Myocyte (in vitro differentiated cells): ENCODE measurements at places on chromosomes 2 and 18.

GRCh38 chr2:126831234-126832005, 67.3 kb upstream of the TEX51 start:
- DNase-seq = peak; percentile 8

- DNase-seq = no peak
Measured at GRCh38 chr2:43230351-43230885, 4.0 kb upstream of the ZFP36L2 start.

DNA sequence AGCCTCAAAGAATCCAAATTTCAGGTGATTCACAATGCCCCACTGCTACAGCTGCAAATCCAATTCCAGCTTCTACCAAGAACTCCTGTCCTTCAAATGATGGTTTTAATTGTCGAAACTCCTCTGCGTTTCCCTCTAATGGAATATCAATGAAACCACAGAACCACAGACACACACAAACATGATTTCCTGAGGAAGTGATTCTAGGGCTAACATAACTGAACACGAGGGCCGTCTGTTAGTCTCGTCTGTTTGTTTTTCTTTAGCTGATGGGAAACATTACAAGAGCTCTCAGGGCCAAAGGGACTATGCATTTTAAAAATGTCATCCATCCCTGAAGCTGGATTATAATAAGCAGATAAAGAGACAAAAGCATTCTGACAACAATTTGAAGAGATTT, 59.4 kb downstream of the RNF152 start:
- DNase-seq = peak; percentile 27

DNA sequence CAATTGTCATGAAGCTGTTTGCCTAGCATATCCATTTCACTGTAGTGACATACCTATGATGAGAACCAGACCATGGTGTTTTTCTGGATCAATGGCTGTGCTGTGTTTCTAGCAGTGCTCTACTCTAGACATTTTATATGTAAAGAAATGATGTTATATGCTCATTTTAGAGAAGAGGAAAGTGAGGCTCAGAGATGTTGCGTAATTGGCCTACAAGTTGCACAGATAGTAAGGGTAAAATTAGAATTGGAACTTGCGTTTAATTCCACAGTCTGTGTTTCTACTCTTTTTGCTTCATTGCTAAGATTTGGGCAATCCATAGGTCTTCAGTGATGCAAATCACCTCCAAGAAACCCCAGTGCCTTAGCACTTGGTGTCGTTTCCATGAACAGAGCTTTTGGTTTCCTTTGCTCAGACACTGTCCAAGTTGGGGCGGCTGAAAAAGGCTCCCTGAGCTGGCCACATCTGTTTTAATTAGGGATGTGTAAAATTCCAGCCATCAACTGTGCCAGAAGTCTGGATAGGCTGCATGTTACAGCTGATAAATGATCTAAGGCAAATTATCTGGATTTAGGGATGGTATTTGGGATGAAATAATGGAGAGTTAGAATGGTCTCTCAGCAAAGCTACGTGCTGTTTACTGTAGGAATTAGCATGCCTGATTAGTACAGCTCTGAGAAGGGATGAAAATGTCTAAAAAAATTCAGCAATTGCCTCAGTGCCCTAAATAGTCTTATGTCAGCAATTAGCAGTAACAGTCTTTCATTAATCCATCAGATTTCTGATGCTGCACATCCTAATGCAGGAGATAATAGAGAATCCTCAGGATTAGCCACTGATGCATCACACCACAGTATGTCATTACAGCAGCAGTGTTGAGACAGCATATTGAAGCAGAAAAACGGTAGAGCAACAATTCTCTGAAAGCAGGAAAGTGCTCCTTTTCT, 65.3 kb downstream of the PTPRM start:
- DNase-seq = no peak

DNA sequence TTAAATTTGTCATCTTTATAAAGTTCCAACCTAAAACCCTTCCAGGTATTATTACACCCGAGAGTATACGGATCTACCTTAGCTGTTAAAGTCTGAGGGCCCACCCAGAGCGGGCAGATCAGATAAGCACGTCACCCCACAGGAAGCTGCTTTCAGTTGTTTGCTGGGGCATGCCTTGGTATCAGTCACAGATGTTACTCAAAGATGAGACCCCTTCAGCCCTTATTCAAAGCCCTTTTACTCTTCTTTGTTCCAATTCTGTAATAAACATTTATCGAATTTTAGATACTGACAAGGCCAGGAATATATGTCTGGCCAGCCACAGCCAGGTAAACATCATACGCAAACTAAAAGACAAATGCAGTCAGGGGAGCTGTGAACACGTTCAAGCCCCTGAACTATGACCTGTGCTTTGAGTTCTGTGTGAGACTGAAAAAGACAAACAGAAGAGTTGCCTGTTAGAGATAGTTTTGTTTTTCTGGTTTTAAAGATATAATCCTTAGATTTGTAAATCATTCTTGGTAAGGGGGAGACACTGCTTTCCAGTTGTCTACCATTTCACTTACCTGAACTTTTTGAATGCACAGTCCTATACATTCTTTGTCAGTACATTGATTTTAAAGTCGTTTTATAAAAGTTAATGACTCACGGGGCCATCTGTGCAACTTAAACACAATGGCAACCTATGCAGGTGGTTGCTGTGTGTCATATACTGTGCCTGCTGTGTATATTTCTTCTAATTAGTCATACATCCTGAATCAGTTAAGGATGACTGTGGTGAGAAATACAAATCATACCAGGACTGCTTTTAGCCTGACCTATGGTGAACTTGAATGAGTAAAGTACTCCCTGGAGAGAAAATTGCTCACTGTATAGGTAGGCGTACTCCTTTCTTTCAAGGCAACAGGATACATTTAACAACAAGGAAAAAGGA, 100.5 kb upstream of the ITPRID2 start:
- DNase-seq = peak; percentile 57

DNA sequence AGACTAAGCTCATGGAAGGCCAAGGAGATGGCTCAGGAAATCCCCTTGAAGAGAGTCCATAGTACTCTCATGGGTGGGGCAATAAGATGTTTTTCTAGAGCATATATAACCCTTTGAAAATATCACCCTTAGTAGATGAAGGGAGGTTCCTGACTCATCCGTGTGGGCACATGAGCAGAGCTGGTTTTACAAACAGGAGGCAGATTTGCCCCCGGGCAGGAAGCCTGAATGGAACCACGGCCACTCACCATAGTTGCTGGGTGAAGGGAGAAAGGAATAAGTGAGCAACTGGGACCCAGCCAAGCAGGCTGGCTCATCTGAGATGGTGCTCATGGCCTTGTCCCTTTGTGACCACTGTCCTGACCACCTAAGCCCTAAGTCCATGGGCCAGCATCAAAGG, 29.0 kb upstream of the MAPRE3 start:
- DNase-seq = no peak

DNA sequence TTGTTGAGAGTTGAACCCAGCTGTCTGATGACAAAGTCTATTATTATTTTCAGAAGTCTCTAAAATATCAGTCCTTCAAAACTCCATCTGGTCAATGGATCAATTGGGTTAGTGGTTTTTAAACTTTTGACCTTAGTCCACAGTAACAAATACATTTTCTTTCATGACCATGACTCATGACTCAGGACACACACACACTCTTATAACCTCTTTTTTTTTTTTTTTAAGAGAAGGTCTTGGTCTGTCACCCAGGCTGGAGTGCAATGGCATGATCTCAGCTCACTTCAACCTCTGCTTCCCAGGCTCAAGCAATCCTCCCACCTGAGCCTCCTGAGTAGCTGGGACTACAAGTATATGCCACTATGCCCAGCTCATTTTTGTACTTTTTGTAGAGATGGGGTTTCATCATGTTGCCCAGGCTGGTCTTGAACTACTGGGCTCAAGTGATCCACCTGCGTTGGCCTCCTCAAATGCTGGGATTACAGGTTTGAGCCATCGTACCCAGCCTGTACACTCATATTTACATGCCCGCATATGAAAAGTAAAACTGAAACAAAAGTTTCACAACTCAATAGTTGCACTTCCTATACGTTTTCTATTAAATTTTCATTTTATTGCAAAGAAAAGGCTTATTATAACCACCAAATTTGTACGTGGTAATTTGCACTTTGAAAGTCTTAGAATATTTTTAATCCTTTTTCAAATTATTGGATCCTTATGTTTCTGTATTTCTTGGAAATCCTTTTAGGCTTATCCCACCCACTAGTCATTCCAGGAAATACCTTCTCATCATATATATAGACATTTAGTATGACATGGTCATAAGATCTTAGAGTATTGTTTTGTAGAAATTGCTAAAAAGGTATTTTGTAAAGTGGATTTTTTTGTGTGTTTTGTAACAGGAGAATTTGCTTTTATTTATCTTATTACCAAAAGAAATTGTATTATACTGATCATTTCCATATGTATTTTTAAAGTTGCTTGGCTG, 199.0 kb downstream of the LPIN1 start:
- DNase-seq = no peak

DNA sequence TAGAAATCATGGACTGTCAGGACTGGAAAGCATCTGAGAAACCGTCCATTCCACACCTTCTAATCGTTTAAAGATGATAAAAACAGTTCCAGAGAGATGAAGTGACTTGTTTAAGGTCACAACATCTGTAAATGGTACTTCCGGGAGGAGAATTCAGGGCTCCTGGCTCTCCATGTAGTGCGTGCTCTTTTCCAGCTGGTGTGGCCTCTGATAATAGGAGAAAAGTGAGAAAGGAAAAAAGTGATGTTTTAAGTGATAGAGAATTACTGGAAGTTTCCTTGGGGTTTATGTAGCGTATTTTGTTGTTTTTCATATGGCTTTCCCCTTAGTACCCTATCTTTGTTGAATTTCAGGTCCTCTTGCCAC, 663 bp downstream of the C2orf49 start:
- no peak for DNase-seq

- no peak for DNase-seq
Measured at GRCh38 chr2:57602733-57603132, 443.9 kb upstream of the VRK2 start.

- peak; percentile 40 for DNase-seq
Measured at GRCh38 chr2:159921752-159922404, 123.9 kb upstream of the CD302 start.

DNA sequence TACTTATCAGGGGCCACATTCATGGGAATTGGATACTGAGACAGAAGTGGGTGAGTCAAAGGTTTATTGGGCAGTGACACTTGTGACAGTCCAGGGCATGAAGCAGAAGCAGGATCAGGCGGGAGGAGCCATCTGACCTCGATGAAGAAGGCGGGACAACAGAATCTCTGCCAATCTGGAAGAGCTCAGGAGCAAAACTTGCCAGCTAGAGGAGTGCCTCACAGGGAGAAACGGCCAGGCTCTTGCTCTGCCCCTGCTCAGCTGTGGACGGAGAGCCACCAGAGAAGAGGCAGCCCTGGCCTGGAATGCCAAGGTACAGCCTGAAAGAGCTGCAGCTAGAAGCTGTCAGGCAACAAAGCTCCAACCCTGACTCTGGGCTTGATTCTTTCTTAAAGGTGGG, 16.9 kb downstream of the DAW1 start:
- DNase-seq = no peak

GRCh38 chr2:130807659-130808385, 28.9 kb upstream of the ARHGEF4 start:
- no peak for DNase-seq

DNA sequence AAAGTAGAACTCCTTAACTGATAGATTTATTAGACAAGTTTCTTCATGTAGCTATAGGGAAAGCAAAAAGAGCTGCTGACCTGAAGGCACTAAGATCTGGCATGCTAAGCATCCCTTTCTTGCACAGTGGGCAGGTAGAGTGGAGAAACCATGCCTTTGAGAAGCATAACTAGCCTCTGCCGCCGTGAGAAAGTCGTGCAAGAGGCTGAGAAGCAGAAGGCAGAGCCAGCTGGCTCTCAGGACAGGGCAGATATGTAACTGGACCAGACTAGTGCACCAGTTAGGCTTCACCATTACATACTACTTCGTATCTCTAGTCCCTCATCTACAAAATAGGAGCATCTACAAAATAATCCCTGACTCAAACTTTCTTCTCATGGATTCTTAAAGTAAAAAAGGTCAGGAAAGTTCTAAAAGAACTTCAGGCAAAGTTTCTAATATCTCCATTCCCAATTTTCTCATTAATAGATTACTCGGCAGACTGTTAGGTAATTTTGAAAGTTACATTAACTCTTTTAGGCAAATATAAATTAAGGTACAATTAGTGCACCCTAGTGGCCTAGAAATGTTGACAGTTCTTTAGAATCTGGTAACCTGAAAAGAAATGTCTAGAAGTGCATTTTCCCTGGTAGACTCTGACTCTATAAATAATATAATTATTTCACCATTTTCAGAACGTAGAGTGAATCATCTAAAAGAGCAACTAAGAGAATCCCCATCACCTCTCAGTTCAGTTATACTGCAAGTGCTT, 10.3 kb downstream of the ERBB4 start:
- DNase-seq = no peak

GRCh38 chr2:12090590-12090989, 344.2 kb downstream of the LPIN1 start:
- no peak for DNase-seq

DNA sequence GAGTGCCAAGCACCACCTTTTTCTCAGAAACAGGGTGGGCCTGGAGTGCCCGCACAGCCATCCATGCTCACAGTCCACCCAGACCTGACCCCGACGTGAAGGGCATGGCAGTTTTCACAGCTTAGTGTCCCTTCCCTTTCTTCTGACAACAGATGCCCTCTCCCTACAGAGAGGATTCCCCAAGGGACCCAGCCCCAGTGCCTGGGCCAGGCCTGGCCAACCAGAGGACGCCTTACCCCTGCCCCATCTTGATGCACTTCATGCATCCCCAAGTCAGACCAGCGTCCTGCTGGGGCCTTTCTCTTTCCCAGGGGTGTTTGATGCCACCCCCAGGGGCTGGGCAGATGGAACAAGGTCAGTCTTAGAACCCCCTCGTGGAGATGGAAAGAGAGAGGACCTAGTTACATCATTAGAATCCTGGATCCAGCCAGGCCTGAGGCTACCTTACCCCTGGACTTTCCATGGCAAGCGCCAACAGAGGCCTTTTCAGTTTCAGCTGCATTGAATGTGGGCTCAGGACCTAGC, 3.8 kb downstream of the ANKMY1 start:
- DNase-seq = no peak

DNA sequence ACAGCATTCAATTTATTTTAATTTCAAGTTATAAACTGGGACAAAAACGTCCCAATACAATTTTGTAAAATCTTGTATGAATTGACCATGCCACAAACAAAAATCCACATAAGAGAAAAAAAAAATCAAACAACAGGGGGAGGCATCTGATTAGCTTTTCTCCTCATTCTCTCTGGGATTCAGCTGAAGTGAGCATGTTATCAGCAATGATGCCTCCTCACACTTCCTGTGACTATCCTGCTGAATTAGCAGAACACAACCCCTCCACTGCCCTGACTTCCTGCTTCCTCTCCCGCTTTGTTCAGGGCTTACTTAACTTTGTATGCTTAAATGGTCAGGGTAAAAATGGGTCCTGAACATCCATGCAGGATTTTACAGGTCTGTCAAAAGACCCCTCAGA, 132.2 kb upstream of the ITGB6 start:
- DNase-seq = no peak

- no peak for DNase-seq
Measured at GRCh38 chr2:187468262-187468661, 20.2 kb upstream of the CALCRL start.

GRCh38 chr2:44934983-44935728, 6.3 kb upstream of the SIX3 start:
- peak; percentile 23 for DNase-seq

GRCh38 chr2:14157816-14158215, 474.7 kb upstream of the LRATD1 start:
- DNase-seq = no peak

GRCh38 chr2:12320027-12320734, 396.6 kb upstream of the TRIB2 start:
- no peak for DNase-seq
